Stimulated activated CD8-positive, alpha-beta memory T cell treated with anti-CD3 and anti-CD28 coated beads, Interleukin-7, amount 100 ng/mL, for 24 hours (primary cell): ENCODE measurements at places on chromosomes 2 and 18.

DNA sequence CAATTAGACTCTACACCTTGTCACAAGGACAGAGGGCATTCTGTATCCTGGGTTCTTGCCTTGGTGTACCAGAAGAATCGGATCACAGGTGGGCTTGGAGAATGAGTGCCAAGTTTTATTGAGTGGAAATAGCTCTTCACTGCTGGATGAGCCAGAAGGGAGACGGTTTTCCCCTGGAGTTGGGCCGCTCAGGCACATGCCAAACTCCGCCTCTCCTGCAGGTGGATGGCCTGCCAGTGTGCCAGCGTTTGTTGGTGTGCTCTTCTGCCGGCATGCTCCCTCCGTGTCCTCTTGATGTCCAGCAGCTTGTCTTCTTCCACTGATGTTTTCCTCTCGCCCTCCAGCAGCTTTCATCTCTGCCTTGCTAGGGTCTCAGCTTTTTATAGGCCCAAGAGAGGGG lies 115.5 kb upstream of the RAB27B start:
- no peak for DNase-seq

GRCh38 chr18:9971313-9971920 lies 57.6 kb downstream of the VAPA start:
- peak; percentile 52 for DNase-seq

DNA sequence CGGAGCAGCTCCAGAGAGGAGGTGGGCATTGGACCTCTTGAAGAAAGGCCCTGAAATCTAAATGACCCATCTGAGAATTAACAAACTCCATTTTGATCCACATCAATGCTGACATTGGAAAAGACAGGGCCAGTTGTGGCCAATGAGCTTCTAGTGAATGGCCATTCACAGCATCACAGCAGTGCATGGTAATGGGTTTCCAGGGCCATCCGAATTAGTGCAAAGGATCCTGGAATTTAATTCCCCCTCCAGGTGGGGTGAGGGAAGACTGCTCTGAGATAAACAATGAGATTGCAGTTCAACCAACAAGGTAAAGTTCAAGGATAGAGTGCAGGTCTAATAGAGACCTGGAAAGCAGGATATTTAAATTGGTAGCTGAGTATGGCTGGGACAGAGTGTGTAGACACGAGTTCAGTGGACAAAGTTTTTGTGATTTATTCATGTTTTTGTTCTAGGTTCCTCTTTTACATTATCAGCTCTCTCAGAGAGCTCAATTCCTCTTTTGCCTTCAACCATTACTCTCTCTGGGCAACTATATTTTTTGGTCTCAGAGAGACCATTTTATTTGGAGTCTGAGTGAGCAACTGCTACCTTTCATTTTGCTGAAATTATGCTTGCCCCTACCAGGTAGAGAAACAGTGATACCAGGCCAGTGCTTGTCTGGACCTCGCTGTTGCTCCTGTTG lies 5.0 kb downstream of the TACR1 start:
- no peak for DNase-seq

DNA sequence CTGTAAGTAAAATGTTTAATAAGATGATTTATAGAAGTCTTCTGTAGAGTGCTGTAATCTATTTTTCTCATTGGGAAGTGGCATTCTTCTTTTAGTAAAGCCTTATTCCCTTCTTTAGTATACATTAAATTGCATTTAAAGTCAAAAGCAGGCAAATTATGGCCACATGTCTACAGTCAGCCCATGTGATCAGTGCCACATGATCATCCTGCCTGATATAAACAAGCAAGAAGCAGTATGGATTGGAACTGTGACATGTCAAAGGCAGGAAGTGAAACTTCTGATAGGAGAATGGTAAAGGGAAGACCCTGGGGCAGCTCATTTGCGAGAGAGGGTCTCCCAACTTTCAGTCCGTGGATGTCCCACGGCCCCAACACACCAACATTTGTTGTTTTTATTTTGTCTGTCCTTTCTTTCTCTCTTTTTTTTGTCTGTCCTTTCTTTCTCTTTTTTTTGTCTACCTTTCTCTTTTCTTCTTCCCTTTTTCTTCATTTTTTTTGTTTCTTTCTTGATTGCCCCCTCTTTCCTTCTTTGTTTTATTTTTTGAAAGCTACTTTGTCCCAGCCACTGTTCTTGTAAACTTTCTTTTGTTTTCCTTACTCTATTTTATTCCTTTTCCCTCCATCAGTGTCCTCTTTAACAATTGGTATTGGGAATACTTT lies 154.9 kb downstream of the DTNA start:
- DNase-seq: no peak

- DNase-seq: no peak
Measured at GRCh38 chr18:48797841-48798255, 152.9 kb downstream of the SMAD7 start.

DNA sequence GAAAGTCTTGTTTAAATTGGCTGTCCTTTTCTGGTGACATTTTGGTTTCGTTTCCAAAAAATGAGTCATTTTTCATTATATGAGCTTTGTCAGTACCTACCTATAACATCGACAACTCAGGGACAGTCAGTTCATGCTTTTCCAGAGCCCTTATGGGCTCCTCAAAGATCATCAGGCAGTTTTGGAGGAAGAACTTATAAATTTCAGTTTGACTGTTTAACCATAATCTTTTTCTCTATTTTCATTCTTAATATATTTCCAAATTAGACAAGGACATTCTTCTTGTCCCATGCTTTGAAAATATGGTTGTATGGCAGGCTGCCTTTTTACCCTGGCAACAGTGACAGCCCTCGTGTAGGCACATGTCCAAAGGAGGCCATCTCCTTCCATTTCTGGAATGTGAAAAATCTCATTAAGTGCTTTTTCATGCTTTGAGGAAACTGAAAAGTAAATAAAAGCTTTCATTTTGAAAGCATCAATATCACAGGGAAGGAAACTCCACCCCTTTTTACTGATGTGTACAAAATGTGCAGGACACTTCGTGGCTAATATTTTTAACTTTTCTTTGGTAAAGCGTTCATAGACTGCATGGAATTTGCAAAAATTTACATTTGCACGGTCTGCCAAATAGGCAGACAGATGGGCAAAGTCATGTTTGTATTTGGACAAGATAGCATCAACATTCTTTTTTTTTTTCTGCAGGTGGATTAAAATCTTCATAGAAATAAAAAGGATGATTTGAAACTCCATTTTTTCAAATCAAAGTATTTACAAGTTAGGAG lies 7.2 kb upstream of the PROC start:
- DNase-seq: no peak

GRCh38 chr2:135839713-135840112 lies 2.7 kb upstream of the LCT start:
- DNase-seq: no peak

- no peak for DNase-seq
Measured at GRCh38 chr18:76518123-76518859, 23.2 kb upstream of the ZNF516 start.

DNA sequence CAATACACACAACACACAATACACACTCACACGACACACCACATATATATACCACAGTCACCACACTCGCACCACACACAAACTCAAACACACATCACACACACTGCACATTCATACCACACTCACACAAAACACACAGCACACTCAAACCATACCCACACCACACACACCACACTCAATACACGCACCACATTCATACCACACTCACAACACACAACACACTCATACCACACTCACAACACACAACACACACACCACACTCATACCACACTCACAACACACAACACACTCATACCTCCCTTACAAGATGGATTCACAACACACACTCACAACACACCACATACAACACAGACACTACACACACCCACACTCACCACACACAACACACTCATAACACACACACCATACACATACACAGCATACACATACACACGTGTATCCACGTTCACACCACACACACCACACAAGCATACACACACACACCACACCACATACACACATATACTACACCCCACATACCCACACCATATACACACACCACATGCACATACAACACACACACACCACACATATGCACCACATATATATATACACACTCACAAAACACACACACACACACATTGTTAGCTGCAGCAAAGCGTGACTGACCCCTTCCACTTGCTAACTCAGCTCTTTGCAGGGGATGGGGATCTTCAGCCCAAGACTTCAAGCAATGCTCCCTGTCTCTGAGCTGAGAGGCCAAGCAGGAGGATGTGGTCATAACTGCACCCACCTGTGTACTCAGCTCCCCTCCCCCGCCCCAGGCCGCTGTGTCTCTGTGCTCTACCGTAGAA lies 59.0 kb downstream of the SDC1 start:
- DNase-seq: no peak

DNA sequence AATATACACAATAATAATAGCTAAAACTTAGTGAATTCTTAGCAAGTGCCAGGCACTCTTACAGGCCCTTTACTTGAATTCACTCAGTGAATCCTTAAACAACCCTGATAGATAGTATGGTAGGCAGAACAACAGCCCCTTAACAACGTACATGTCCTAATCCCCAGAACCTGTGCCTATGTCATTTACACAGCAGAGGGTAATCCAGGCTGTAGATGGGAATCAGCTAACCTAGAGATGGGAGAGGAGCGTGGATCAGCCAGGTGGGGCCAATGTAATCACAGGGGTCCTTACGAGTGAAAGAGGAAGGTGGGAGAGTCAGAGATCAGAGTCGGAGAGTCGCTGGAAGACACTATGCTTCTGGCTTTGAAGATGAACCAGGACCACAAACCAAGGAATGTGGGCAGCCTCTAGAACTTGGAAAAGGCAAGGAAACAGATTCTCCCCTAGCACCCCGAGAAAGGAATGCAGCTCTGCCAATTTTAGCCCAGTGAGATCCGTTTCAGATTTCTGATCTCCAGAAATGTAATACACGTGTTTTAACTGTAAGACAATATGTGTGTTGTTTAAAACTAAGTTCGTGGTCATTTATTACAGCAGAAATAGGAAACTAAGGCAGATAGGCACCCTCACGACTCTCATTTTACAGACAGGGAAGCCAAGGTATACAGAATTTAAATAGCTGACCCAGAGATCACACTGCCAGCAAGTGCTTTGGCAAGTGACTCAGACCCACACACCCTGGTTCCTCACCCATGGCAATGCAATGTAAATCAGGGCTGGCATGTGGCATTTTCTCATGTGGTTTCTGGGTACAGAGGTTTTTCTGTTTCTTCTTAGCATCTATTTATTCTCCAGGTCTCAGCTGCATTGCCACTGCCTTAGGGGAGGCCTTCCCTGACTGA lies 68.9 kb downstream of the DOCK10 start:
- DNase-seq: no peak

GRCh38 chr2:224694502-224694901 lies 21.7 kb downstream of the CCDC195 start:
- no peak for DNase-seq

DNA sequence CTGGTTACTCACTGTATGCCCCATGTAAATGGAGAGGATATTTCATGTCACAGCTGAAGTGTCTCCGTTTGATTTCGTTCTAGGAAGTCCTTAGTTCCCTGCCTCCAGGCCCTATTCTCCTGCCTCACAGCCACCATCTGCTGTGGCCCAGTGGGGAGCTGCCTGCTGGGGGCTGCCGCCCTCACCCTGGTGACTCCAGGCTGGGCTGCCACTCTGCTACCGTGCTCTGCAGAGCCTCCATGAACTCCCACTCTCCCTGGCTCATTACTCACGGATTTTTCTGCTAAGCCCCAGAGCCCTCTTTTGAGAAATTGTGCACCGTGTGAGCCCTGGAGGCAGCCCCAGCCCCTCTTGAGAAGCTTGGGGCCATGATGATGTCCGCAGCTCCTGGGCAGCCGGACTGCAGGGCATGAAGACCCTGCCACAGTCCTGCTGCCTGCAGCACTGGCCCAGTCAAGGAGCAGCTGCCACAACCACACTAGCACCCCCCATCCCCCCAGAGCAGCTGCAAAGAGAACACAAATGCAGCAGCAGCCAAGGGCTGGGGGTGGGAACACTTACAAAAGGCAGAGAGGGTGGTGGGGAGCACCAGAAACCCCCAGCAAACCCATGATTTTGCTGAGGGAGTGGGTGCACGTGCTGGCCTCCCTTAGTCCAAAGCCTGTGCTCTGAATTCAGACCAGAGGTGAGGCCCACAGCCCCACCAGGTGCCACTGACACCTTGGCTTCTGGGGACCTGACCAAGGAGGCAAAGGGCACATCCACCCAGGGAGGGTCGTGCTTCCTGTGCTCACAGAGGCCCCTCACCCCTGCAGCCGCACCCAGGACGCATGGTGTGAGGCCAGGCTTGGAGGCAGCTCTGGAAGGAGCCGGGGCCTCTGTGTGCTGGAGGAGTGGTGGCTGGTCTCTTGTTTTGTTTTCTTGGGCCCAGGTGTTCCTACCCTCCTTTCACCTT lies 270.2 kb upstream of the RAB6C start:
- no peak for DNase-seq

- DNase-seq: no peak
Measured at GRCh38 chr2:176067589-176068418, 16.0 kb downstream of the EVX2 start.

GRCh38 chr18:12742453-12742852 lies 39.6 kb downstream of the PSMG2 start:
- no peak for DNase-seq

DNA sequence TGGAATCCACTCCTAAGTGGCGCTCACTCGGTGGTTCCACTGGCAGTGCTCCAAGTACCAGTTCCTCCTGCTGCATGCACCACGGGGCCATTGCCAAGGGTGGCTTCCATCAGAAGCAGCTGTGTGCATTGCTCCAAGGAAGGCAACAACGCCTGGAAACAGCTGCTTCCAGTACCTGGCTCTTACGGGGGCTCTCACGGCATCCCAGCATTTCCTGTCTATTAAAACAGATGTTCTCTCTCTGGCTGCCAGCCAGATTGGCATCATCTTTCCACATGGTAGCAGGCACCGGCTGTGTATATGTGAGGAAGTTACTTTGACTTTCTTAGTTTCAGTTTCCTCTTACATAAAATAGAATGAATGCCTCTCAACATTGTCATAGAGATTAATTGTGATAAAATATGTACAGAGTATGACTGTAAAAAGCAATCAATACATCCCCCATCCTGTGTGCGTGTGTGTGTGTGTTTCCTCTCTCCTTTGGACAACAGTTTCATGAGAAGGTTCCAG lies 84.9 kb downstream of the CMPK2 start:
- DNase-seq: no peak

DNA sequence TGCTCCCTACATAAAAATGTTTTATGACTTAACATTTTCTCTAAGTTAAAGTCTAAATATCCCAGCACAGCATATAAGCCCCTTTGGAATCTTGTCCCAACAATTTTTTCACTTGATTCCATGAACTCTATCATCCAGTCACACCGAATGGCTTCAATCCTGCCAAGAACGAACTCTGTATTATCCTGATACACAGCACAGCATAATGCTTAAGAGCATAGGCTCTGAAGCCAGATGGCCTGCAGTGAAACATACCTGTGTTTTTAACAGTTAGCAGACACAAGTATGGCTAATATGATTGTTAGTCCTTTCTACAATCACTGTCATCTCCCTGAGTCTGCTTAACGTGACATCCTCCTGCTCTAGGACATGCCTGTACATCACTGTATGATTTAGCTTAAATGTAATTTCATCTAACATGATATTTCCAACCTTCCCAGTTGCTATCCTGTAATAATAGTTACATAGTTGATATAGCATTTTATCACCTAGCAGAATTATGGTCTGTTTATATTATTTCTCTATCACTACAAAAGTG lies 669.5 kb downstream of the ERBB4 start:
- DNase-seq: no peak
